HCEC 1CT (cell line): ENCODE measurements at places on chromosomes 13 and 19.

- no peak for DNase-seq
Observed at GRCh38 chr19:4337906-4338440, 654 bp downstream of the STAP2 start.

DNA sequence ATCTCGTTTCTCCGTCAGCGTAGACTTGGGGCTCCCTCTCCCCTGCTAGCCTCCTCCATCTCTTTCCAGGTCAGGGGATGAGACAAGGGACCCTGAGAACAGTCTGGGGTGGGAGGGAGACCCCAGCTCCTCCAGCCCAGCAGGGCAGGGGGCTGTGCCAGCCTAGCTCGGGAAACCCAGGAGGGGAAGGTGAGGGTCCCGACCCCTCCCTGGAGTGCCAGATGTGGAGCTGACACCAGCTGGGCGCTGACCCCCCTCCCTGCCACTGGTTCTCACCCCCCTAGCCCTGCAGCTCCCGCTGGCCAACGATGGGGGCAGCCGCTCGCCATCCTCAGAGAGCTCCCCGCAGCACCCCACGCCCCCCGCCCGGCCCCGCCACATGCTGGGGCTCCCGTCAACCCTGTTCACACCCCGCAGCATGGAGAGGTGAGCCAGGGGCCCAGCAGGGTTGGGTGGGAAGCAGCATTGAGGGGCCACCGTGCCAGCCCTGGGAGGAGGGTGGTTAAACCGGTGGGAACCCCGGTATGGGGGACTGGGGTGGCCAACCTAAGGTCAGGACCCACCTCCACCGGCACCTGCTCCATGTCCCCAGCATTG lies 5.1 kb upstream of the TGFBR3L start:
- DNase-seq = no peak

GRCh38 chr13:88142653-88143052 lies 471.5 kb downstream of the SLITRK5 start:
- DNase-seq = no peak

GRCh38 chr19:37928527-37929286 lies 21.7 kb downstream of the SIPA1L3 start:
- DNase-seq = no peak

GRCh38 chr13:113849981-113850721 lies 13.7 kb downstream of the GAS6 start:
- DNase-seq = no peak

GRCh38 chr19:35403116-35403760 lies 32.4 kb downstream of the GPR42 start:
- no peak for DNase-seq

DNA sequence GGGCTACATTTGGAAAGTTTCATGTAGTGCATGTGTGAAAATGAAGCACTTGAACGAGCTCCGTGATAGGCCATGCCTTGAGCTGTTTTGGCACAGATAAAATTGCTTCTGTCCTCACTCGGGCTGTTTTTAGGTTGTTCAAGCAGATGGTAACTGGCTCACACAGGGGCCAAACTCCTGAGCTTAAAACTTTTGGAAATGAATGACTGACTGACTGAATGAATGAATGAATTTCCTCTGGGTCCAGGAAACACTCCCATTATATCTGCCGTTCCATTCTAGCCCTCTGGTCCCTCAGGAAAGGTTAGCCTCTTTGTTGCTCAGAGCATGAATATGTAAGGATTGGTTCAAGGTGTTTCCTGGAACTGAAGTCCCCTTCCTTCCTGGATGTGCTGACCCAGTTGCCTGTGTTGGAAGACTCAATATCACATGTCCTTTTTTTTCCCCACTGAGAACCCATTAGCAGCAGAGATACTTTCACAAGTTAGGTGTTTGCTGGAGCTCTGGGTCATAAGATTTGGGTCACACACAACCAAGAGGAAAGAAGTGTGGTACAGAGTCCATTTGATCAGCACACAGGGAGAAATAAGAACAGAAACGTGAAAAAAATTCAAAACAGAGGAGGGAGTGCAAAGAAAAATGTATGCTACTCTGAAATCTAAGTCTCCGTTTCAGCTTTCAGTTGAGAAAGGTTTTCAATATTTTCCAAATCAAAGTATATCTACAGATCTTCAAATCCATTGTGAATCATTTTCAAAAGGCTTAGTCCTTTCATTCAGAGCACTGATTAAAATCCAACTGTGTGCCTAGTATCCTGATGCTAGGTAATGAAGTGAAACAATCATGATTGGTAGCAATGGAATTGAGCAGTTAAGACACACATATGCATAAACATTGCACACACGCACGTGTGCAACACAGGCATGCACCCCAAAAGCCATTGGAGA lies 18.9 kb downstream of the MBNL2 start:
- DNase-seq = no peak

DNA sequence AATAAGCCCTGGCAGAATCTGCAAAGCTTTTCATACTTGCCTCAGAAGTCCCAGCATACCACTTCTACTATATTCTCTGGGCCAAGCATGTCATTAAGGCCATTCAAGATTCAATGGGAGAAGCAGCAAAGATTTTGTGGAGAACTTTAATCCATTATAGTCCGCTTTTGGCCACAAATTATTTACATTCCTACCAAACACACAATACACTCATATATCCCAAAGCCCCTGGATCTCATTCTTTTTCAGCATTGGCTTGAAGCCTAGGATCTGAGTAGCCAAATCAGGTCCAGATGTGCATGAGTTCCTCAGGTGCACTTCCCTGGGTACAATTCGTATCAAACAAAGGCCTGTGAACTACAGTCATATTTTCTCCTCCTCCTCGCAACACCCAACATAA lies 203.4 kb downstream of the NDFIP2 start:
- no peak for DNase-seq

- DNase-seq = no peak
Observed at GRCh38 chr13:74795526-74795925, 661.3 kb upstream of the KLF12 start.

DNA sequence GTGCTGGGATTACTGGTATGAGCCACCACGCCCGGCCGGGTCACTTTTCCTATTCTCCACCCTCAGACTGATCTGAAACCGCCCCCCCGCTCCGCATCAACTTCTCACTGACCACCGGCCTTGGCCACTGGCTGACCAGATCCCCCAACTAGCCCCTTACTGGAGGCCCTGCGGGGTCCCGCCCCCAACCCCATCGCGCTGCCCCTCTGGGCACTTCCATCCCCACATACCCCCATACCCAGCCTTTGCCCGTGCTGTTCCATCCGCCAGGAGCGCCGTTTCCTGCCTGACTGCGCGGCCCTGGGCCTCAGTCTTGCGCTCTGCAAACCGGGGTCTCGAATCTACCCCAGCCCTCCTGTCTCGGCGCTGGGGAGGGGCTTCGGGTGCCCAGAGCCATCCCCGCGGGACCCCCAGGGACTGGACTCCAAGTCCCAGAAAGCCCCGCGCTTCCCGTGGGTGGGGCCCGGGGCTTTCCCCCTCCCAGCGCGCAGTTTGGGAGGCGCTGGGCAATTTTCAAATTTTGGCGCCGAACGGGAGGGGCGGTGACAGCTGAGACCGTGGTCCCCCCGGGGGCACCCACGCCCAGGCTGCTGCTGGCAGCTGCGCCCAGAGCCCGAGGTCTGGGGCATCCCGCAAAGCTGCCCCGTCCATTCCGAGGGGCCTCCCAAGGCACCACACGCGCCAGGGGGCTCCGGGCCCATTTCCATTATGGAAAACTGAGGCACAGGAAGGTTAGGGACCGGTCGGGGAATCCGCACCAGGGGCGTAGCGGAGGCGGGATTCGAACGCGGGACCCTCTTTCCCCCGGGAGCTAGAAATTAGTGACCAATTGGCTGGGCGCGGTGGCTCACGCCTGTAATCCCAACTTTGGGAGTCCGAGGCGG lies 5.2 kb upstream of the LMNB2 start:
- DNase-seq = peak; percentile 65

- DNase-seq = no peak
Observed at GRCh38 chr19:51480590-51480989, 2.3 kb downstream of the CEACAM18 start.

DNA sequence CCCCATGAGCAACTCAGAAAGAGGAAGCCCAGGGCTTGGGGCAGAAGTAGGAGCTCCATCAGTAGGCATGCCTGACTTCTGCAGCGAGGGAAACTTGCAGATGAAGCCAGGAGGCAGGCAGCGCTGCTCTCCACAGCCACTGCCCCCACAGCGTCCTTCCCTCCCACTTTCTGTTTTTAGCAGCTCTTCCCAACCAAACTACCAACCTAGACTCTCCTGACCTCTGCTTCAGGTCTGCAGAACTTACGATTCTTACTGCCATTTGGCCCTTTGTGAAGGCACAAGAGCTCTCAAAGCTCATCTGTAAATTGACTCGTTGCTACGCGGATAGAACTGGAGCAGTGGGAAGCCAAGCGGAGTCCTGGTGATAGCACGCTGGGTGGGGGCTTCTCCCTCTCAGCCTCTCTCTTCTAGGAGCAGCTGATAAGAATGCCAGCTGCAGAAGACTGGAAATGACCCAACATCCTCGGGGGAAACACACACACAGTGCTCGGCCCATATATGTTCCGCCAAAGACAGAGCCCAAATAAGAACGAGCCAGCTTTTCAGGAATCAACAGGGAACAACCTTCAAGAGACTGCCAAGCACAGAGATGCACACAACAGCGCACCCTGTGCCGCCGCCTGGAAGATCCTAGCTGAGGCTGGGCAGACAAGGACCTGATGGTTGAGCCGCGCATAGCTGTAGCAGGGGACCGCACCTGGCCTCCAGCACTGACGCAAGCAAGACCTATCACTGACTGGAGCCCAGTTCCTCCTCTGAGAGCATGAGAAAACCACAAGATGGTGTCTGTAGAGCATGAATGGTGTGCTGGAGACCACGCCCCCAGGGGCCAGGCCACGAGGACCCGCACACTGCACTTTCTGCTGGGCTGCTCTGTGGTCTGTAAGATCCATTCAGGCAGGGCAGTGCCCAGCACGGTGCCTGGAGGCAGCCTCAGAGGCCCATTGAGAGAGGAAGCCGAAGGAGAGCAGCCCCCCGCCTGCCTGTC lies 15.9 kb upstream of the SLC35E1 start:
- no peak for DNase-seq

- no peak for DNase-seq
Observed at GRCh38 chr19:7589822-7590221, 5.8 kb upstream of the CAMSAP3 start.

- no peak for DNase-seq
Observed at GRCh38 chr13:34847766-34848165, 94.3 kb upstream of the NBEA start.

DNA sequence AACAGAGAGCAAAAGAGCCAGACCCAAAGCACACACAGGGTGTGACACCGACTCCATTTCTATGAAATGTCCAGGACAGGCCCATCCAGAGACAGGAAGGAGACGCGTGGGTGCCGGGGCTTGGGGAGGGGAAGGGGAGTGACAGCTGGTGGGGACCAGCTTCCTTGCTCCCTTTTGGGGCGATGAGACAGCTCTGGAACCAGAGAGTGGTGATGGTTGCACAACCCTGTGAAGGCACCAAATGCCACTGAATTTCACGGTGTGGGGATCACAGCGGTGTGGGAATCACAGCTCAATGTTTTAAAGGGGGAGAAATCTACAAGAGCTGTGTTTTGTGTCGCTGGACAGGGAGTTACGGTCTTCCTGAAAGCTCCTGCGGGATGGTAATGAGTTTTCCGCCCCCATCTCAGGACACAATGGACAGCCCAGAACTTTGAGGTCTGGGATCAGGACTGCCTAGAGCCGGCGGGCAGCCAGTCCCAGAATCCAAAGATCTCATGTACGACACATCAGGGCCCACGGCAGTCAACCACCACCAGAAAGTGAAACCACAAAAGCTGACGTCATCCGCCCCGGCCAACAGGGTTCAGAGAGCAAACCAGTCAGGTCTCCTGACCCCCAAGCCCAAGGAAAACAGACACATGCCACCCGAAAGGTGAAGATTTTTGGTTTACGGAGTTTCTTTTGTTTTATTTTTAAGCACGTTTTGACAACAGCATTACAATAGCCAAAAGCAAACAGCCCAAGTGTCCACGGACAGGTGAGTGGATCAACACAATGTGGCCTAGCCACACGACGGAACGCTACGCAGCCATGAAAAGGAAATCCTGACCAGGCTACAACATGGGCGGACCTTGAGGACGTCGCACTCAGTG lies 7.3 kb downstream of the SGTA start:
- peak; percentile 11 for DNase-seq

DNA sequence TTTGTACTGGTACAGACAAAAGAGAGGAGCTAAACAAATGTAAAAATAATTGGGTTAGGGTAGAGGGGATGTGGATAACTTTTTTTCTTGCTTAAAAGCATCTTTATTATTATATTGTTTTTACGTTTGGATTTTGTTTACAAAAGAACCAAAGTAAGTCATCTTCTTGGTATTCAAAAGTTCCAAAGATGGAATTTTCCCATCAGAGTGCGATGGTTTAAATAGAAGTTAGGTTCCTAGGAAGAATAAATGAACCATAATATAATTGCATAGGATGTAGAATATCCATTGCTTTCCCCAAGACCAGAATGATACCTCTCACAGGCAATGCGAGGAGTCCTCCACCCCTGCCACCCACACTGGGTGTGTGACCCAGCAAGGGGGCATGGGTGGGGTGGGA lies 99.4 kb upstream of the RNF113B start:
- DNase-seq = no peak

DNA sequence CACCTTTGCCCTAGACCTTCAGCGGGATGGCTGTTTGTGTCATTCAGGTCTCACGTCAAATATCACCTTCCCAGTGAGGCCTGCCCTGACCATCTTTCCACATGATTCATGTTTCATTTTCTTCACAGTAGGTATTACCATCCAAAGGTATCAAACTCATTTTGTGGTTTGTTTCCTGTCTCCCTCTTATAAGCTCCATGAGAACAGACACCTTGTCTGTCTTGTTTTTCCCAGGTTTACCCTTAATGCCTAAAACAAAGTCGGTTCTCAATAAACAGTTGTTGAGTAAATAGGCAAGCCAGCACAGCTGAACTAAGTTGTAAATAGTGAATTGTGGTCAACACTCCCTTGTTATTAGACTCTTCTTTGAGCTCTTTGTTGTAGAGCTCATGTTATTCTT lies 122.6 kb upstream of the GJB6 start:
- no peak for DNase-seq

GRCh38 chr13:113545455-113545930 lies 39.1 kb upstream of the TFDP1 start:
- DNase-seq = no peak

DNA sequence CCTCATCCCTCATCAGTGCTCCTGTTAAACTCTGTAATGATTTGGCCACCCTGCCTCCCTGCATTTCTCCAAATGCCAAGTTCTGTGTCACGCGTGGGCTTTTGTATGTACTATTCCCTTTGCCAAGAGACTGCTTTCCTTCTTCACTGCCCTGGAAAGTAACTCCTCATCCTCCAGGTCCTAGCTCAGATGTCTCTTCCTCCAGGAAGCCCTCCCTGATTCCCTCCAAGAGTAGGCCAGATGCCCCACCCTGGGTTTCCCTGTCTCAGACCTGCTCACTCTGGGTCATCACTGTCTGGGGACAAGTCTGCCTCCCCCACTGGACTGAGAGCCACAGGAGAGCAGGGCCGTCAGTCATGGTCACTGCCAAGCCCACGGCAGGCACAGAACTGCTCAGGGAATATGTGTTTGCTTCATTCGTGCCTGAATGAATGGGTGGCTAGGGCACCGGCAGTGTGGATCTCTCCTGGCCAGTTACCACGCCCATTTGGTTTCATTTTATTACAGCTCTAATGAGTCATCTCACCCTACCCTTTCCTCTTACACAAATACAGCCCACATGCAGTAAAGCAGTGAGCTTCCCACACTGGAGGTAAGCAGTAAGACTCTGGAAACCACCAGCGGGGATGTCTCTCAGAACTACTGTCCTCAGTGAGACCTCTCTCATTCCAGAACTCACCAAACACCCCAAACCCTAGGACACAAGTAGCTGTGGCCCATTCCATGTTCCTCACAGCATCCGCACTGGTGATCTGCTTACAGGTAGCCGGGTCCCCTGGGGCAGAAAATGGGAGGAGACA lies 12.1 kb upstream of the GPR4 start:
- DNase-seq = peak; percentile 83

- peak; percentile 12 for DNase-seq
Observed at GRCh38 chr19:52094526-52095130, 937 bp downstream of the ZNF841 start.
